Breast epithelium (tissue), 4 donors: ENCODE measurements at places on chromosomes 7 and 10.

GRCh38 chr10:43135656-43136055 lies 2.6 kb upstream of the CSGALNACT2 start:
- DNase-seq = no peak

GRCh38 chr7:120873401-120873800 lies 15.5 kb upstream of the TSPAN12 start:
- DNase-seq = no peak

DNA sequence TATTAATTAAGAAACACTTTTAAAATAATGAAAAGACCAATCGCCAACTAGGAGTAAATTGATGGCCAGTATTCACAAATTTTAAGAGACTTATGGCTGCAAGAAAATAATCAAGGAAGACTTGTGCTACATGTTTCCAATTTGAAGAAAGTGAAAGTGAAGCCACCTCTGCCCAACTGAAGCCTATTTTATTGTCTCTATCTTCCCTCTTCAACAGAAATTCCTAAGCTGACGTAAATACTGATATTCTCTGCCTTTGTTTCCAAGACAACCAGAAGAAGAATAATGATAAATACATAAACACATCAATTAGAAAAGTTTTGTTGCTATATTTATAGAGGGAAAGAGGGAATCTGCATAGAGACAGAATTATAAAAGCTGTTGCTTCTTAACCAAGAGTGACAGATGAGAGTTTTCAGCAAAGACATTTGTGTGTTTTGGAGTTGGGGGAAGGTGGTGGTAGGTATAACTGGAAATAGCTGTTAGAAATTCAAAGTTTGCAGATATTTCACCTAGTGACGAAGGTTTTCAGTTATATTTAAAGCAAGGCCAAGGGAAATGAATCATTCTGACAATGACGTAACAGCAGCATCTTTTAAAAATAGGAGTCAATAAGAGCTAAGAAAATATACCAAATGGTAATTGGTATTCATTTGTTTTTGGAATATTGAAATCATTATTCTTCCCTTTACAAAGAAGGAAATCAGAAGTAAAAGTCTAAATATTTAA lies 576.6 kb upstream of the SORCS1 start:
- DNase-seq = no peak

DNA sequence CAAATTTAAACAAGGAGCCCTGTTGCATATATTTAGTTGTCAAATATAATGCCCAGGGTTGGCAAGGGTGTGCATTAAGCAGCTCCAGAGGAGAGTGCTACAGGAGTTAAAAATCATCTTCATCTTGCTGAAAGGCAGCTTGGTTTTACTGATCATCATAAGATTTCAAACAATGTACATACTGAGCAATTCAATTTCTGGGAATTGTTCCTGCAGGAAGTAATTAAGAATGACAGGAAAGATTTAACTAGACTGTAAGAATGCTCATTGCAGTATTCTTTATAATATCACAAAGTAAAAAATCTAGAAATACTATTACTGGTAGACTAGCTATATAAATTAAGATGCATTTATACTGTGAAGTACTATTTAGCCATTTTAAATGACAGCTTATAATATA lies 153.6 kb downstream of the DYNC1I1 start:
- no peak for DNase-seq

DNA sequence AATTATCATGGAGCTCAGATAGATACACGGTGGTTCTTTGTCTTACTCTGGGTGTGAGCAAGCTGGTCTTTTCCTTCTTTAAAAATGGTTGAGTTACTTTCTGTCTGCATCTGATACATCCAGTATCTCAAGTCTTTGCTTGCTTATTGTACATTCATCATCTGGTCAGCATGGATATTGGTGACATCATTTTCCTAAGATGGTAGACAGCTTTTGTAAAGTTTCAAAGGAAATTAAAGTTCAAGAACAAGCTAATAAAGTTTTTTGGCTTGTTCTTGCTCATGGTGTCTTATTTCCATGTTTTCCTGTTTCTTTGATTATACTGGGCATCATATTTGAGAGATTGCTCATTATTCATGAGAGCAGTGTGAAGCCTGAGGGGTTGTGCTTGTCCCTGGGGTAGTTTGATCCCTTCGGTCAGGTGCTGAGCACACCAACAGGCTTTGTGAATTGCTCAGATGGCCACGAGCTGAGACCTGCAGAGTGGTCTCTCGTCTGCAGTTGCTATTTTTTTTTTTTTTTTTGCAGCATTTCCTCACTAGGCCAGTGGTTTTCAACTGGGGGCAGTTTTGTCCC lies 38.5 kb downstream of the MGMT start:
- no peak for DNase-seq

DNA sequence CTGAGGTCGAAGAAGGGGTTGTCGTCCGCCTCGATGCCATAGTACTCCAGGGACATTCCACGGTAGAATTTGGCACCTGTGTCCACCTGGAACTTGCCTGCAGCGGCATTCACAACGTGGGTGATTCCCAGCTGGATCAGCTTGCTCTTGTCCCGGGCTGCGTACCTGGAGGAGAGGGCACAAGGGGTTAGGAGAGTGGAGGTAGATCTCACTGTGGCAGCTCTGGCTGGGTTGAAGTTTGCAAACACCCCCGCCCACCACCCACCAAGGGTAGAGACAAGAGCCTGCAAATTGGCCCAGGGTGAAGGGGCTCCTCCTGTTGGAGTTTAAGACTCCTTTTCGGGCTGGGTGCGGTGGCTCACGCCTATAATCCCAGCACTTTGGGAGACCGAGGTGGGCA lies 15.8 kb upstream of the SAMD8 start:
- DNase-seq = no peak

DNA sequence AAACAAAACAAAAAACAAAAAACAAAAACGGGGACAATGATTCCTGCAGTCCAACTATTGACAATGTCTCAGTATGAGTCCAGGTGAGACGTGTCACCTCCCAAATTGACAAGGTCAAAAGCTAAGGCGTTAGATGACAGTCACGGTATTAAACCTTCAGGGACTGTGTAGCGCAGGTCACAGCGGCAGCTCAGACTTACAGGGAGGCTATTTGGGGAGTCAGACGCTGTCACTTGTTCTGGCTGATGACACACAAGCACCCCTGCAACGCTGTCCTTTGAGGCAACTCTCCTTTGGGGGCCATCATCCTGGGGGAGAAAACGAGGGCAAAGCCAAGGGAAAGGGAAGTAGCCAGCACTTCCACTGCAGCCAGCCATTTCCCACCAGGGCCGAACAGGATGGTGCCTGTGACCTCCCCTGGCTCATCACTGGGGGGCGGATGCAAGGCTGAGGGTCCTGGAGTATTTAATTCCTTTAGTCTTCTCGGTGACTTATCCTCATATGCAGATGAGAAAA lies 55.3 kb downstream of the SVIL start:
- DNase-seq = no peak

DNA sequence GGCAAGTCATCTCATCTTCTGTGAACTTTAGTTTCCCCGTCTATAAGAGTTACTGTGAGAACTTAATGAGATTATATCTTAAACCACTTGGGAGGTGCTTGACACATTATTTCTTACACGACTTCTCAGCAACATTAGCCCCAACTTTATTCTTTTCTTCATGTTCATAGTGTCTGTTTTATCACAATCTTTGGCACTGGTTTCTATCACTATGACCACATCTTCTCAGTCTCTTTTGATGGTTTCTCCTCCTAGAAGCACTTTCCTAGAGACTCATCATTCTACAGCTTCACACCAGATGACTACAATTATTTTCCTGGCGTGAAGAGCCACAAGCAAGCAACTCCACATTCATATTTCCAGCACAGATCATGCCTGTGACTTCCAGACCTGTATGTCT lies 26.5 kb upstream of the BET1 start:
- no peak for DNase-seq

- DNase-seq = no peak
These were observed 18.2 kb downstream of the HNRNPF start for GRCh38 chr10:43390759-43391158.

GRCh38 chr7:151551820-151552219 lies 32.1 kb upstream of the RHEB start:
- no peak for DNase-seq

- no peak for DNase-seq
These were observed 333.9 kb downstream of the AUTS2 start for GRCh38 chr7:69932034-69932628.

DNA sequence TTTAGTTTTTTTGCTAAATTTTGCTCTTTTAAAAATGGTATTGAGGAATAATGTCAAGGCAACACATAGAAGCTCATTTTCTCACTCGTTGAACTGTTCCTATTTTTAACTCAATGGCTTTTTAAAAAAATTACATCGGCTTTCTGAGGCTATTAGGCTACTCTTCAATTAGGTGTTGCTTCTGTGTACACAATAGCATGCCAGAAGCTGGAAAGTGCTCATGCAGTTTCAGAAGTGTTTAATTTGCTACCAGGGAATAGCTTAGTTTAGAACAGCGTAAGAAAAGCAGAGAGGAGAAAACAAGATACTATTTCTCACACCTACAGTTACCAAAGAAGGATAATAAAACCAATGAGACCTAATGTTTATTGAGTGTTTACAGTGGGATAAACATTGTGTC lies 157.4 kb downstream of the NXPH1 start:
- DNase-seq = no peak

- no peak for DNase-seq
These were observed 65.0 kb downstream of the ZEB1 start for GRCh38 chr10:31383810-31384588.

DNA sequence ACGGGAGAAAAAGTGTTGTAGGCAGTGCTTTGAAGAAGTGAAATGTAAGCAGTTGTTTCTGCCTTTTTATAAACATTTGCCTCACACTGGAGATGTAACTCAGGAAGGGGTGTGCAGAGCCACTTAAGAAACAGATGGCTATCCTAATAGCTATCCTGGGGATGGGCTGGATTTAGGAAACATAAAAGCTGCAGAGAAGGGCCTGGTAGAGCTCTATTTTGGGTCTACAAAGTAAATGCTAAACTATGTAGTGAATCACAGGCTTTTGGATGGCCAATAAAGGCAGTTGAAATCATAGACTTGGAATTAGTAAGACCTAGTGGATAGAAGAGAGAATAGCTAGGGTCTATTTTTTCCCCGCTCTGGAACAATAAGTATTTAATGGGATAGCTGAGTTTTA lies 79.9 kb upstream of the AGR3 start:
- no peak for DNase-seq

DNA sequence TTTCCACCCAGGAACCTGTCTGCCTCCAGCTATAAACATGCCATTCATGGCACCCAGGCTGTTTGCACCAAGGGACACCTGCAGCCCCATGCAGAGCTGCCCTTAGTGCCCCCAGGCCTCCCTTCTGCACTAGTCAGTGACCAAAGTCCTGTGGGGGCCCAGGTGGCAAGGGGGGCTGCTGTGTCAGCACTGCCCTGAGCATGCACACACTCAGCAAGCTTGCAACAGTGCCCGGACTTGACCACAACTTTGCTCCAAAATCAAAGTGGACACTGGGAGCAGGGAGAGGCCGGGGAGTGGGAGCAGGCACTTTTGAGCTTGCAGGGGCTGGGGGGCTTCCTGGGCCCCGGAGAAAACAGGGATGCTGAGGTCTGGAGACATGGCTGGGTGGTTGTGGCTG lies 192.9 kb upstream of the MBL2 start:
- DNase-seq = no peak

DNA sequence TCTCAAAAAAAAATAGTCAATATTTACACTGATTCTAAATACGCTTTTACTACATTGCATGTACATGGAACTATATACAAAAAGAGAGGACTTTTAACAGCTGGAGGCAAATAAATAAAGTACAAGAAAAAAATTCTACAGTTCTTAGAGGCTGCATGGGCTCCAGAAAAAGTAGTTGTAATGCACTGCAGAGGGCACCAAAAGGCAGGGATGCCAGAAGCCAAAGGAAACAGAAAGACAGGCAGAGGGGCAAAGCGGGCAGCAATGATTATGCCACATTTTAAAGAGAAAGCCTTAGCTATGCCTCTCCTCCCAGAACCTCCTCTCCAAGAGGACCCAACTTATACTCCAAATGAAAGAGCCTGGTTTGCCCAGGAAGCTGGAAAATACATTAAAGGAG lies 11.6 kb upstream of the ADCK2 start:
- DNase-seq = no peak

GRCh38 chr7:12074889-12075288 lies 136.2 kb upstream of the TMEM106B start:
- DNase-seq = no peak

DNA sequence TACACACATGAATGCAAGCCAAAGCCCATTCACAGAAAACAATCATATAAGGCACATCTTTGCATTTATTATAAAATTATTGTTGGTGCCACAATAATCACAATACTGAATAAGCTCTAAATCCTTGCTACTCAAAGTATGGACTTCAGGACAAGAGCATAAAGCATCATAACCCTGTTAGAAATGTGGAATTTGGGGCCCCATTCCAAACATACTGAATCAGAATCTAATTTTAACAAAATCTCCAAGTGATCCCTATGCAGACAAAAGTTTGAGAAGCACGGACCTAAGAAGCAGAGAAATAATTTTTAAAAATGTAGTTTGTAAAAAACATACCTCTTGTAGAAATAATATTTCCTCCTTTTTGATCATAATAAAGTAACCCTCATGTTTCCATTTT lies 199.2 kb downstream of the IMMP2L start:
- DNase-seq = no peak

DNA sequence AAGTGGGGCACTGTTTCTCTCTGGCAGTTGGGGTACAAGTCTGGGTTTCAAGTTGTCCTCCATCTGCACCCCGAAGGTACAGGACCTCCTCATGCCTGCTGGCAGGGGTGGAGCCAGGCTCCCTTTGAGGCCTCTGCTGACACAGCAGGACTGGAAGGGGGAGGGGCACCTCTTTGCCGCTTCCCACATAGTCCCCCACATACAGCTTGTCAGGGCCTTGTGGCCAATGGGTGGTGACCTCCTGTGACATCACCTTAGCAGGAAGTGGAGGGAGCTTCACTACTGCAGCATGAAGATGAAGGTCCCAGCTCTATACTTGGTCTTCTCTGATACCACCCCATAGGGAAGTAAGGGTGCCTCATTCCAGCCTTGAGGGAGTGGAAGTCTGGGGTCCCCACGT lies 167.8 kb downstream of the RAMP3 start:
- no peak for DNase-seq

- no peak for DNase-seq
These were observed 28.8 kb upstream of the INPP5A start for GRCh38 chr10:132508581-132509443.

DNA sequence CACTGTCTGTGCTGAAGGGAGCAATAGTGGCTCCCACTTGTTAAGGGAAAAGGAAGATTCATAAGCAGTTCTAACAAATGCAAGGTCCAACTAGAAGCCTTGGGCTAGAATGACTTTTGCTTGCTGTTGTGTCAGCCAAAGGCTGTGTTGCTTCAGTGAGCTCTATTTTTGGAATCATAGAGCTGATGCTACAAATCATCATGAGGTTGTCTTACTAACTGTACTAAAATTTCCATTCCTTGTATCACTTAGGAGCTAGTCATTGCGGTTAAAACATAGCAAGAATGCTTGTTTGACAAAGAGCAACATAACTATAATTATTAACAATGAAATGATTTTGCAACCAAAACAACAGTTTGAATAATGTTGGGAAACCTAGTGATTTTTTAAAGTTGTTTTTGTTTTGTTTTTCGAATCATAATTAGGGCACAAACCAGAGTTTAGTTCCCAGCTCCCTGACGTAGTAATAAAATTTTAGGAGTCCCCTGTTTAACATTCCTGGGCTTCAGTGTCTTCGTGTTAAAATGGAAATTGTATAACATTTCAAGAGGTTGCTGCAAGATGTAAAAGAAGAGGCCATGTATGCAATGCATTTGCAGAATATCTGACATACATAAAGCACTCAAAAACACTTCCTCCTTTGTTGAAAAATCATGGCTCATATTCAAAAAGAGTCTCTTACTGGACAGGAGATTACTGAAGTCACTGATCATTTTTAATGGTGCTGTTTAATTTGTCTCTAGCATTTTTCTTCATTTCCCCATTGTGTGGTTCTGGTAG lies 183.4 kb downstream of the MACC1 start:
- no peak for DNase-seq

GRCh38 chr7:123571684-123572083 lies 14.1 kb upstream of the NDUFA5 start:
- no peak for DNase-seq
